Hepatic stellate cell (primary cell): ENCODE measurements at places on chromosomes 16 and 17.
A peak's percentile ranks its signal among the peaks of the same experiment; 100 is the strongest.

GRCh38 chr17:4177806-4178205 is 34.8 kb downstream of the CYB5D2 start:
- DNase-seq, result no peak

GRCh38 chr17:77264617-77265230 is 124.0 kb downstream of the SEC14L1 start:
- DNase-seq, result no peak

- DNase-seq, result no peak
These were observed 23.1 kb upstream of the ACSF3 start for GRCh38 chr16:89070590-89070989.

GRCh38 chr16:87273471-87274030 is 43.6 kb downstream of the C16orf95 start:
- DNase-seq, result no peak

DNA sequence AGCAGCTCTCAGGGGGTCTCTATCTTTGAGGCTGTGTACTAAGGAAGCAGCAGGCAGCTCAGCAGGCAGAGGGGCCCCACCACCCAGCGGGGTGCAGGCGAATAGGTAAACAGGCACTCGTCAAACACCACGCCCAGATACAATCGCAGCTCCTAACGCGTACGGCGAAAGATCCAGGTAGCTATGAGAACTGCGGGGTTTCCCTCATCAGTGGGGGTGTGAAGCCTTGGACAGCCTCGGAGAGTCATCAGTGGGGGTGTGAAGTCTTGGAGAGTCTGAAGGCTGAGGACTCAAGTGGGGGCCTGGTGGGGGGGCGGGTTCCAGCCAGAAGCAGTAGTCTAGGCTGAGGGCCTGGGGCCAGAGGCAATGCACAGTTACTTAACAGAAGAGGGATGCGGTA is 69.0 kb downstream of the RTN4RL1 start:
- DNase-seq, result no peak

DNA sequence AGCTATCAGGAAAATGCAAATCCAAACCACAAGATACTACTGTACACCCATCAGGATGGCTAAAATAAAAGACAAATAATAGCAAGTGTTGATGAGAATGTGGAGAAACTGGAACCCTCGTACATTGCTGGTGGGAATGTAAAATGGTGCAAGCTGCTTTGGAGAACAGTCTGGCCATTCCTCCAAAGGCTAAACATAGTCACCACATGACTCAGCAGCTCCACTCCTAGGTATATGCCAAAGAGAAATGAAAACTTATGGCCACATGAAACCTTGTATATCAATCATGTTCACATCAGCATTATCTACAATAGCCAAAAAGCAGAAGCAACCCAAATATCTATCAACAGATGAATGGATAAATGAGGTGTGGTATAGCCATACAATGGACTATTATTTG is 28.5 kb downstream of the VAC14 start:
- no peak for DNase-seq

GRCh38 chr17:39175695-39176093 is 9.7 kb upstream of the ARL5C start:
- no peak for DNase-seq

DNA sequence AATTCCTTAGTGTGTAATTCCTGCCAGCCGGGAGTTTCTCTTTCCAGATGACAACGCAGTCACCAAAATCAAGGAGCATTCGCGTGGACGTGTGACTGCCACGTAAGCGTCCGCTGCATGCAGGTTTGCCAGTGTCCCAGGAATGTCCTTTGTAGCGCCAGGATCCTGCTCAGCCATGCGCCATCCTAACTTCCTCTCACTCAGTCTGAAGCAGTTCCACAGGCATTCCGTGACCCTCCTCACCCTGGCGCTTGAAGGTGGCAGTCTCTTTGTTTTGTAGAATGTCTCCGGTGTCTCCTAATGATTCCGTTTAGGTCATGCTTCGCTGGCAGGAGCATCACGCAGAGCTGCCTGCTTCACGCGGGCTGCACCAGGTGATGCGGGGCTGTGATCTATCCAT is 88.6 kb downstream of the RPTOR start:
- DNase-seq, result no peak

- no peak for DNase-seq
These were observed 3.1 kb upstream of the CPD start for GRCh38 chr17:30375661-30376060.

DNA sequence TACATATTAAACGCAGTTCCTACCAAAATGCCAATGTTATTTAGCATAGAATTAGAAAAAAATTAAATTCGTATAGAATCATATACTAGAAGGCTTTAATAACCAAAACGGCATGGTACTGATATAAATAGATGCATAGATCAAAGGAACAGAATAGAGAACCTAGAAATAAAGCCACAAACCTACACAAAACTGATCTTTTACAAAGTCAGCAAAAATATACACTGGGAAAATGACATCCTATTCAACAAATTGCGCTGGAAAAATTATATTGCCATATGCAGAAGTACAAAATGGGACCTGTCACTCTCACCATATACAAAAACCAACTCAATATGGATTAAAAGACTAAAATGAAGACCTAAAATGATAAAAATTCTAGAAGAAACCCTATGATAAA is 1882.6 kb downstream of the TP53TG3F start:
- no peak for DNase-seq

DNA sequence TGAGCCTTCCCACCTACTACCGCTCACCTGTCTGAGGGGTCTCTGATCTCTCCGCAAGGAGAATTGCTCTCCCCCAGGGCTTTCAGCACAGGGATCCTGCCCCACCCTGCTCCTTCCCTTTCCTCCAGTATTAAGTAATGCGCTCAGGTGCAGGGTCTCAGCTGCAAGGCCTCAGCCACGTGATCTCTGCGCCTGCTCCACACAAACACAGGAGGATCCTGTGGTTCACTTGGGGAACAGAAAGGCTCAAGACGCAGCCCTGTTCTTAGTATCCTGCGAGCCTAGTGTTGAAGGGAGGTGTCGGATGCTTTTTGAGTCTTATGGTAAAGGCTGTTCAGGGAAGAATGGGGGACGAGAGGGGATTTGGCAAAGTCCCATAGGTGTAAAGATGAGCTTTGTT is 41.6 kb upstream of the GCSH start:
- DNase-seq, result no peak

GRCh38 chr17:71085238-71086033 is 916.1 kb downstream of the KCNJ2 start:
- no peak for DNase-seq

- no peak for DNase-seq
These were observed at the start of gene GRIN2C for GRCh38 chr17:74859459-74860228. Gene GRIN2C (minus strand): TSS chr17:74859885. CDS start chr17:74855092, 4,793 bp downstream.

- peak; percentile 13 for DNase-seq
These were observed 41.2 kb downstream of the TTC19 start for GRCh38 chr17:16040710-16041251.

GRCh38 chr16:55575496-55575895 is 9.0 kb downstream of the CAPNS2 start:
- DNase-seq, result no peak

GRCh38 chr17:75013092-75013559 is 656 bp downstream of the MRPL58 start:
- DNase-seq, result no peak

GRCh38 chr16:66427871-66428681 is 981 bp downstream of the BEAN1 start:
- no peak for DNase-seq

DNA sequence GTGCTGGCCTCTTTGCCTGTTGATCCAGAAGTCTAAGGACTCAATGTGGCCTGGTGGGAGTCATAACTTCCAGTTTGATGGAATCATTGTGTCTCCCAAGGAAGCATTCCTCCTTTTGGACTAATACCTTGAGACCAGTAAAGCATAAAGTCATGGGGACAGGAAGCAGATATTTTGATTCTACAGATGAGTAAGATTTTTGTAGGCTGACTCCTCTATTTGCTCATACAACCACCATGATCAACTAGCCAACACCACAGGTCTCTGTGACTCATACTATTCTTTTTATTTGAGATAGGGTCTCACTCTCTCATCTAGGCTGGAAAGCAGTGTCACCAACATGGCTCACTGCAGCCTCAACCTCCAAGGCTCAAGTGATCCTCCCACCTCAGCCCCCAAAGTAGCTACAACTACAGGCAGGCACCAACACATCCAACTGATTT is 6.2 kb downstream of the MT2A start:
- peak; percentile 52 for DNase-seq

DNA sequence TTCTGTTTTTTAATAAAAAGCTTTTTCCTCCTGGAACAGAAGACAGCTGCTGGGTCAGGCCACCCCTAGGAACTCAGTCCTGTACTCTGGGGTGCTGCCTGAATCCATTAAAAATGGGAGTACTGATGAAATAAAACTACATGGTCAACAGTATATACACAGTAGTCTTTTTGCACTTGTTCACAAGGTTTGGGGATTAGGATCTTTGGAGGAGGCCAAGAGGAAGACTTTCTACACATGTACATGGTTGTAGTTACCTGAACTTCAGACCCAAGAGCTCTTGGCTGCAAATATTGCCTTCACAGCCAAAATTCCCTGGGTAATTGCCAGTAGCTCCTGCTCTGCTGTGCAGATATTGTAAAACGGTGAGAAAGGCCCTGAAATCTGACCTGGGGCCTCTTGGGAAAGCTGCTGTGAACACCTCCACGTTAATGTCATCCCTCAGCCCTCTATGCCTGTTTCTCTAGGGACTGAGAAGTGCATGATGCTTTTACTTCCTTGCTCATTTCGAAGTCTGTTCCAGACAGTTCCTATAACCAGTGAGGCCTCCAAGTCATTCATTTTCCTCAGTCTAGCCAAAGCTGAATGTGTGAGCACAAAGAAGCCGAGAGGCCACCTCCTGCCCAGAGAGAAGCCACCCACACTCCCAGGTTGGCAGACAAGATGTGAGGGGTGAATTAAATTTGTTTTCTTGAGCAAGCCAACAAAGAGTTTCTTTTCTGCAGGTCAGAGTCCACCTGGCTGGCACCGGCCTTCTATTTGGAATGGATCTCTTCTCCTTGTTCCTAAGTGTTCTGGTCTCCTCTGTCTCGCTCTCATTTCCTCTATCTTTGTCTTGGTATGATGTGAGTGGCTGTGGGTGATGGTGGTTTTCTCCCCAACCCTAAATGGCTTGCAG is 15.9 kb downstream of the ANKRD40 start:
- DNase-seq, result no peak

- no peak for DNase-seq
These were observed 97.5 kb downstream of the METRNL start for GRCh38 chr17:83176623-83177583.

DNA sequence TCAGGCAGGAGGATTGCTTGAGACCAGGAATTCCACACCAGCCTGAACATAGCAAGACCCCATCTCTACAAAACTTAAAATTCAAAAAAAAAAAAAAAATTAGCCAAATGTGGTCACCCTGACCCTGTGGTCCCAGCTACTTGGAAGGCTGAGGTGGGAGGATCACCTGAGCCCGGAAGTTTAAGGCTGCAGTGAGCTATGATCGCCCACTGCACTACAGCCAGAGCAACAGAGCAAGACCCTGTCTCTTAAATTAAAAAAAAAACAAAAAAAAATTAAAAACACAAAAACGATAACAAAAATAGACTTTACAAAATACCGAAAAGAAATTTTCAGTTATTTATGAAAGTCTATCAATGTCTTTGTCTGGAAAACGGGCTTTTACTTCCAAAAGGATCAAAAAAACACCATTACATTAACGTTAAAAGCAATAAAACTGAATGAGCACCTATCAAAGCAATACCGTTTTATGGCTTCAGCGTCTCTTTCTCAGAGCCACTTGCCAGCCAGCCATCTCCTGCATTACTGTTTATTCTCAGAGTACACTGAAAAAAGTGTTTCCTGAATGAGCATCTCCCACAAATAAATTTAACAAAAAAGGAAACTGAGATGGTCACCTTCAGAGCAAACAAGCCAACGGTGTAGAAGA is 6.1 kb downstream of the USP7 start:
- no peak for DNase-seq

GRCh38 chr17:6940186-6940649 is 55.6 kb upstream of the ALOX12 start:
- DNase-seq, result no peak

GRCh38 chr16:29710227-29711219 is 31.5 kb downstream of the QPRT start:
- peak; percentile 70 for DNase-seq

GRCh38 chr17:76273445-76274111 is 8.4 kb downstream of the UBALD2 start:
- no peak for DNase-seq
